Hepatocyte (in vitro differentiated cells): ENCODE measurements at places on chromosomes 16 and 17. TPM values are rescaled to one million over a fixed set of nuclear protein-coding genes. Genes with fewer than 3 reads are reported as not detected.

Gene DUXB
- total RNA-seq, result not detected in 2 replicates

Gene TK1
- 8.3 and 13.8 TPM in 2 replicates for total RNA-seq

Gene MAF
- total RNA-seq, result 84.2 and 85.0 TPM in 2 replicates

- H3K27me3 ChIP-seq, result peaks cover 3% of the 10 kb centered on the region
- no peak overlapping the region for H3K4me3 ChIP-seq
- H3K27ac ChIP-seq, result no peak overlapping the region
- no peak for DNase-seq
These were observed 4.0 kb downstream of the CBX2 start for GRCh38 chr17:79781736-79782575.

- H3K27me3 ChIP-seq, result no peaks in the 10 kb centered on the region
- peaks cover 13% of the 10 kb centered on the region for H3K4me1 ChIP-seq
- DNase-seq, result peak; percentile 34
- no peaks in the 10 kb centered on the region for H3K36me3 ChIP-seq
- H3K27ac ChIP-seq, result no peak overlapping the region
- no peak overlapping the region for H3K4me3 ChIP-seq
These were observed 2.4 kb upstream of the USP36 start for GRCh38 chr17:78842881-78843565.
